ENCODE measurements at places on chromosomes 13 and 19.

DNA sequence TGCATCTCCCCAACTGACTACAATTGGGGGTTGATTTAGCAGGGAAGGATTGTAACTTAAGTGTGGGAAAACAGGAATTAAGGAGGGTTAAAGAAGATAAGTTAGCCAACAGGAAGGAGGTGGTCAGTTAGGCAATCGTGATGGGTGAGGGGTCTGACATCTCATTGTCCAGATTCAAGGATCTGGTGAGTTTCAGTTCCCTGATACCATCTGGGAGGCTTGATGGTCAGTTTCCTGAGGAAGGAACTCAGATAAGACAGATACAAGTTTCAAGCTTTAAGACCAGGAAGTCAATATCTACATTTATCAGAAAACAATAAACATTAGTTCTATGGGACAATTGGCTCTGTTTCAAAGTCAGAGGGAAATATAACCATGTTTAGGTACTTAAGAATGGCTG, 601.8 kb downstream of the SLITRK6 start:
- ATAC-seq, result no peak

DNA sequence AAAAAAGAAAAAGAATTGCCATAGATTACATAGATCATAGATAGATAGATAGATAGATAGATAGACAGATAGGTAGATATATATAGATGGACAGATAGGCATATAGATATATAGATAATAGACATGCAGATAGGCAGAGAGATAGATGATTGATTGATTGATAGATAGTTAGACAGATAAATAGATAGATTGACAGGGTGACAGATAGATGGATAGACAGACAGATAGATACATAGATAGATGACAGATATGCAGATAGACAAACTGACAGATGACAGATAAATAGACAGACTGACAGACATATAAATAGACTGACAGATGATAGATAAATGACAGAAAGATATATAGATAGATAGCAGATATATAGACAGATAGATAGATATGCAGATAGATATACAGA, 474.0 kb downstream of the IRS2 start:
- ATAC-seq, result no peak

- ATAC-seq, result no peak
Measured at GRCh38 chr19:32176591-32176990, 168.8 kb upstream of the ZNF507 start.

GRCh38 chr19:4759388-4760284, 31.9 kb upstream of the FEM1A start:
- ATAC-seq, result peak; percentile 87

DNA sequence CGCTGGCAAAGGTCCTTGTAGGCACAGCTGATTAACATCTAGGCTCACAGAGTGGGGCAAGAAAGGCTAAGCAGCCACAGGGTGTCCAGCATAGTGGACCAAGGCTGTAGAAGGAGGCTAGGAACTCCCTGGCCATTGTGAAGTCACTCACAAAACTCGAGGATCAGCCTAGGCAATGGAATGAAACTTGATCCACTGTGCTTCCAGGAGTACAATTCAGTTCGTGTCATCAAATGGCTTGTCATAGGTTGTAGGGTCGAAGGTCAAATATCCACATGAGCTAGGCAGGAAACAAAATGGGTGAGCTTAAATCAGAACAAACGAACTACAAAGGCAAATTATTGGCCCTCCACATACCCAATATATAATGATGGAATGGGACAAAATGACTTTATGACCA, 4.4 kb upstream of the FAM187B start:
- ATAC-seq, result no peak

DNA sequence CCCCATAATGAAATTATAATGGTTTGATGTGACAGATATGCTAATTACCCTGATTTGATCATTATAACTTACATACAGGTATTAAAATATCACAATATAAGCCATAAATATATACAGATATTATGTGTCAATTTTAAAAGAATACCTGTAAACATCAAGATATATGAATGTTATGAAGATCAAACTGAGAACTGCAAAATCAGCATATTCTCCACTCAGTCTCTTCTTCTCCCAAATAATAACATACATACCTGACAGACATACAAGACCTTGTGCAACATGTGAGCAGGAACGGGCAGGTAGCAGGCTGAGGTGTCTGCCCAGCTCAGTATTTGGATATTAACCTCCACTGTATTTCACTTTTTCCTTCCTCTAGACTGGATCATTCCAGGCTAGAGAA, 547.2 kb downstream of the UQCRFS1 start:
- ATAC-seq, result no peak

DNA sequence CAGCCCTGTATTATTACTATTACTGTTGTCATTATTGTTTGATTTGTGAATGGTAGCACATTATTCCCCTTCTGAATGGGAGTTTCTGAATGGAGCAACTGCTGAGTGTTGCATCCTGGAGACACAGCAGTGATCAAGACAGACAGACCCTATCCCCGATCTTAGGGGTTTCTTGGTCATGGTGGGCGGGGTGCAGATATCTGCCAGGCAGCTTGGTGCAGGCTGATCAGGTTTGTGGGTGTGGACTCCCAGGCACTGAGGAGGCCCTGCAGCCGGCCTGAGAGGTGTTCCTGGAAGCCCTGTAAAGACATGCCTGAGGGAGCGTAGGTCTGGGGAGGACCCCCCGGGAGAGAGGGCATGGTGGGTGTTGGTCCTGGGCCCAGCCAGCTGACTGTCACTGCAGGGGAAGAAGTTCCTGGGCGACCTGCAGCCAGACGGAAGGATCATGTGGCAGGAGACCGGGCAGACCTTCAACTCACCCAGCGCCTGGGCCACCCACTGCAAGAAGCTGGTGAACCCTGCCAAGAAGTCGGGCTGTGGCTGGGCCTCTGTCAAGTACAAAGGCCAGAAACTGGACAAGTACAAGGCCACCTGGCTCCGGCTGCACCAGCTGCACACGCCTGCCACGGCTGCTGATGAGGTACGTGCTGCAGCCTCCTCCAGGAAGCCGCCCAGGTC, 2.1 kb downstream of the MPND start:
- ATAC-seq, result no peak

- no peak for ATAC-seq
Measured at GRCh38 chr13:72437458-72437857, 290.0 kb downstream of the MZT1 start.

DNA sequence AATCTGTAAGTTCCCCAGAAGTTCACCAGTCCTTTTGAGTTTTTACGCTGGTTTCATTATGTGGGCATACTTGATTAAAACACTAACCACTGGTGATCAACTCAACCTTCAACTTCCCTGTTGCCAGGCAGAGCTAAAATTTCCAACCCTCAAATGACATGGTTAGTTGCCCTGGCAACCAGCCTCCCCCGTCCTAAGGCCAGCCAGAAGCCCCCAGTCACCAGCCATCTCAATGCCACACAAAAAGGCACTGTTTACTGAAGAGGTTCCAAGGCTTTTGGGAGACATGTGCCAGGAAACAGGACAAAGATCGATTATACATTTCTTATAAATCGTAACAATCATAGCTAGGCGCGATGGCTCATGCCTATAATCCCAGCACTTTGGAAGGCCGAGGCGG, 1.6 kb downstream of the ZNF649 start:
- ATAC-seq, result no peak

DNA sequence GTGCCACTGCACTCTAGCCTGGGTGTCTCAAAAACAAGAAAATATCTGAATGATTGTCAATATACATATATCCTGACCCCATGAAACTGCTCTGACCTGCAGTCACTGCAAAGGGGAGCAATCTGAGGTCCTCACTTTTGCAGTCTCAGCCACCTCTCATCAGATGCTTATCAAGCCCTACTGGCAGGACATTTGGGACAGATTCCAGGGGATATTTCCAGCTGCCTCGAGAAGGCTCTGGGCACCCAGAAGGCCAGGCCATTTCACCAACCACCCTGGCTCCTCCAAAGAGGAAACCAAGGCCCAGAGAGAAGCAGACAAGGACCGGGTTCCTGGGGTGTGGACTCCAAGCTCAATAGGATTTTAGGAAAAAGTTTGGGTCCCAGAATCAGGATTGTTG, 2.3 kb downstream of the EML2 start:
- ATAC-seq, result no peak

- ATAC-seq, result no peak
Measured at GRCh38 chr19:1220976-1221903, 15.7 kb downstream of the STK11 start.

DNA sequence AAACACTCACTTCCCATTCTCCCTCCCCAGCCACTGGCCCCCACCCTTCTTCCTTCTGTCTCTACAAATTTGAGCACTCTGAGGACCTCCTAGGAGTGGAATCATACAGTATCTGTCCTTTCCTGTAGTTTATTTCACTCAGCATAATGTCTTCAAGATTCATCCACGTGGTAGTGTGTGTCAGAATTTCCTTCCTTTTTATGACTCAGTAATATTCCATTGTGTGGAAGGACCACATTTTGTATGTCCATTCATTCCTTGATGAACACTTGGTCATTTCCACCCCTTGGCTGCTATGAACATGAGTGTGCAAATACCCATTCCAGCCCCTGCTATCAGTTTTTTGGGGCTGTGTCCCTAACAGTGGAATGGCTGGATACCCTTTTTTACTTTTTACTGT, 9.8 kb downstream of the KLF2 start:
- no peak for ATAC-seq

GRCh38 chr19:677201-677600, 1.0 kb downstream of the FSTL3 start:
- ATAC-seq, result no peak

DNA sequence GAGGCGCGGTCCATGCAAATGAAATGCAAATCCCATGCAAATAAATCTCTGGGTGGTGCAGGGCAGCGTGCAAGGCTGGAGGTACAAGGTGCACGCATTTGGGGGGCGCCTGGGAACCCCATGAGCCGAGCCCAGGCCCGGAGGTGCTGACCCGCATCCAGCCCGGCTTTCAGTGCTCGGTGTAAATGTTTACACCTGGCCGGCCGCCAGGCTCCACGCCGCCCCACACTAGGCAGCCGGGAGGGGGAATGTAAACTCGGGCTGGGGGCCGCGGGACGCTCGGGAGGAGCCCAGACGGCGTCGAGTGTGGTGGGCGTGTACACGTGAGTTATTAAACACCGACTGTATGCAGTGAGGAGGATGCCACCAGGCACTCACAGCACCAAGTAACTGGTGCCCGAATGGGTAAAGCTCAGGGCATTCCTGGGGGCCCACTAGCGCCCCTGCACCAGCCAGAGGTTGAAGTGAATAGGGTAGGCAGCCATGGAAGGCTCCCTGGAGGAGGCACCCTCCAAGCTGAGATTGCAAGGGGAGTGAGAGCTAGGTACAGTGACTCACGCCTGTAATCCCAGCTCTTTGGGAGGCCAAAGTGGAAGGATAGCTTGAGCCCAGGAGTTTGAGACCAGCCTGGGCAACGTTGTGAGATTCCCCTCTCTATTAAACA, 17.2 kb downstream of the FUT6 start:
- ATAC-seq, result no peak

GRCh38 chr13:33174931-33175330, 110.6 kb downstream of the STARD13 start:
- ATAC-seq, result no peak

GRCh38 chr13:24293746-24294145, 15.6 kb upstream of the C1QTNF9 start:
- ATAC-seq, result no peak

- no peak for ATAC-seq
Measured at GRCh38 chr13:33744589-33745369, 73.2 kb upstream of the RFC3 start.

DNA sequence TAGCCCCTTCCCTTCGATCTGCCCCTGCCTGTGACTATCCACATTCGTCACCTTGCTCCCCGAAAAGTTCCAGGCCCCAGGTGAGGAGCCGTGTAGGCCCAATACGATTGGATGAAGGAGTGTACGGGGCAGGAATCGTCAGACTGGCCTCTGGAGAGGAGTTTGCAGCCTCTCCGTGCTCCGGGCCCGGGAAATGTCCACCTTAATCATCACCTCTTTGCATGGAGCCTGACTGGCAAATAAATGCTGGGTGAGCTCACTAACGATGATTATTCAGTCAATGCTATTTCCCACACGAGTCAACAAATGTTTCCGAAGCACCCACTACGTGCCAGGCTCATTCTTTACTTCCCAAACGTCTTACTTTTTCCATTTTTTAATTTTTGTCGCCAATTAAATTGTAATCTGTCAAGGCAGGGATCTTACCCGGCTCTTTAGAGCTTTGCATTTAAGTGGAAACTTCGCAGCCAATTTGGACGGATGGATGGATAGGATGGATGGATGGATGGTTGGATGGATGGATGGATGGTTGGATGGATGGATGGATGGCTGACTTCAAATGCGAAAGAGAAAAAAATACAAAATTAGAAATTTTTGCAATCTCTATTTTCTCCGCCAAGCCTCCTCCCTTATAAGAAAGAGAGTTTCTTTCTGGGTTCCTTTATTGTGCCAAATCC, 45.8 kb downstream of the TGDS start:
- no peak for ATAC-seq

GRCh38 chr13:30708541-30708940, 26.8 kb upstream of the ALOX5AP start:
- ATAC-seq, result no peak

DNA sequence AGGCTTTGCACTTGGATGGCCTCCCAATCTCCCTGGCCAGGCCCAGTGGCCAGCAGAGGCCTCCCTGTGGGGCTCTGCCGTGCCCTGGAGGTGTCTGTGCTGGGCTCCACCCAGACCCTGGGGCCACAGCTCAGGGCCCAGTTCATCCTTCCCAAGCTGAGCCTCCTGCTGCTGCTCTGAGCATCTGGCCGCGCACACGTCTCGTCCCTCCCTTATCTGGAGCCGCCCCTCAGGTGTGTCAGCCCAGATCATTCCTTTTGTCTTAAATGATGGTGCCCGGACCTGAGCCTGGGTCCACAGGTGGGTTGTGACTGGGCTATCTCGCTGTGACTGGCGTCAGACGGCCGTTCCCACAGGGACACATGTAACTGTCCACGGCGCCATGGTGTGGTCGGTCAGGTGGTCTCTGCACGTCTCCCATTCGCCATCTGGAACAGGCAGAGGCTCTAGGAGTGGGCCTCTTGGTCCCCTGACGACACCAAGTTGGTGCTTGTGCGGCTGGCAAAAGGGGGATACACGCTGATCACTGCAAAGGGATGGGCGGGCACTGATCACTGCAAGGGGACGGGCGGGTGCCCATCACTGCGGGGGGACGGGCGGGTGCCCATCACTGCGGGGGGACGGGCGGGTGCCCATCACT, 14.3 kb upstream of the ZNF554 start:
- ATAC-seq, result no peak

DNA sequence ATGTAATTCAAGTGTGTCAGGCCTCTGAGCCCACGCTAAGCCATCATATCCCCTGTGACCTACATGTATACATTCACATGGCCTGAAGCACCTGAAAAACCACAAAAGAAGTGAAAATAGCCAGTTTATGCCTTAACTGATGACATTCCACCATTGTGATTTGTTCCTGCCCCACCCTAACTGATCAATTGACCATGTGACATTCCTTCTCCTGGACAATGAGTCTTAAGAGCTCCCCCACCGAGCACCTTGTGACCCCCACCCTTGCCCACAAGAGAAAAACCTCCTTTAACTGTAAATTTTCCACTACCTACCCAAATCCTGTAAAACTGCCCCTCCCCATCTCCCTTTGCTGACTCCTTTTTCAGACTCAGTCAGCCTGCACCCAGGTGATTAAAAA, 52.1 kb upstream of the ARHGEF7 start:
- no peak for ATAC-seq

GRCh38 chr19:40799558-40800338, 757 bp downstream of the EGLN2 start:
- ATAC-seq, result peak; percentile 2

All from stimulated activated memory B cell treated with anti-CD40 and anti-IgM and Interleukin-4, amounts not matched to agents 10 μg/mL and 1 μg/mL and 100 μg/mL, for 72 hours (primary cell).